Hepatocyte (in vitro differentiated cells): ENCODE measurements at places on chromosomes 4 and X. TPM values are rescaled to one million over a fixed set of nuclear protein-coding genes. Genes with fewer than 3 reads are reported as not detected.

Gene STPG2
- 0.94 and 0.98 TPM in 2 replicates for polyA plus RNA-seq

Gene KLHL15
- polyA plus RNA-seq: 11.2 and 13.2 TPM in 2 replicates

Gene PRDM5
- 3.8 and 4.2 TPM in 2 replicates for polyA plus RNA-seq

Gene NOX1
- 0.99 and 1.9 TPM in 2 replicates for polyA plus RNA-seq

Gene IL3RA
- 0.42 and 1.9 TPM in 2 replicates for polyA plus RNA-seq

Gene SGMS2
- 28.7 and 33.1 TPM in 2 replicates for polyA plus RNA-seq

Gene NEXMIF
- 0.25 and 0.28 TPM in 2 replicates for polyA plus RNA-seq

Gene NAT8L
- polyA plus RNA-seq: 1.5 TPM in 2 replicates

Gene GLRA3
- not detected in 2 replicates for polyA plus RNA-seq

Gene GPR119
- polyA plus RNA-seq: 0.39 and 0.51 TPM in 2 replicates

Gene MAGEA11
- not detected in 2 replicates for polyA plus RNA-seq

Gene MMAA
- 8.0 and 11.1 TPM in 2 replicates for polyA plus RNA-seq

Gene MAEA
- polyA plus RNA-seq: 69.6 and 73.2 TPM in 2 replicates

Gene NPNT
- polyA plus RNA-seq: 231 and 233 TPM in 2 replicates

Gene CCNA2
- polyA plus RNA-seq: 7.4 and 15.1 TPM in 2 replicates

Gene EREG
- polyA plus RNA-seq: 4.5 and 5.7 TPM in 2 replicates

Gene MID1
- 21.3 and 25.9 TPM in 2 replicates for polyA plus RNA-seq

Gene MAGEC3
- polyA plus RNA-seq: 0.40 TPM in 1 of 2 replicates, not detected in the other

Gene SFRP2
- polyA plus RNA-seq: 42.8 and 50.0 TPM in 2 replicates

Gene IBSP
- 0.12 TPM in 1 of 2 replicates, not detected in the other for polyA plus RNA-seq

Gene PNMA6A
- polyA plus RNA-seq: 11.8 and 12.4 TPM in 2 replicates

Gene TMSB15A
- 35.1 and 39.0 TPM in 2 replicates for polyA plus RNA-seq

Gene BRS3
- not detected in 2 replicates for polyA plus RNA-seq

Gene STK26
- 25.2 and 29.3 TPM in 2 replicates for polyA plus RNA-seq

Gene F8A3
- 7.0 and 11.9 TPM in 2 replicates for polyA plus RNA-seq

Gene MAGEA10
- not detected in 2 replicates for polyA plus RNA-seq

Gene NWD2
- polyA plus RNA-seq: not detected in 2 replicates

Gene SPANXN3
- polyA plus RNA-seq: 1.3 and 2.8 TPM in 2 replicates

Gene ZNF718
- 2.3 and 2.5 TPM in 2 replicates for polyA plus RNA-seq

Gene PITX2
- polyA plus RNA-seq: 142 and 147 TPM in 2 replicates

Gene BCORL1
- polyA plus RNA-seq: 8.0 and 9.2 TPM in 2 replicates

Gene MAGEB16
- polyA plus RNA-seq: not detected in 2 replicates

Gene ARHGAP36
- polyA plus RNA-seq: not detected in 2 replicates

Gene DCAF4L1
- polyA plus RNA-seq: not detected in 2 replicates

Gene KDR
- polyA plus RNA-seq: 96.0 and 96.4 TPM in 2 replicates

Gene SHROOM2
- polyA plus RNA-seq: 5.6 and 6.9 TPM in 2 replicates

Gene ENPEP
- 2.4 and 3.7 TPM in 2 replicates for polyA plus RNA-seq

Gene GPR173
- polyA plus RNA-seq: 1.2 TPM in 2 replicates

Gene DNAAF6
- not detected in 2 replicates for polyA plus RNA-seq

Gene CCSER1
- polyA plus RNA-seq: 4.7 and 5.2 TPM in 2 replicates

Gene PCDH18
- polyA plus RNA-seq: 15.1 and 17.2 TPM in 2 replicates

Gene EVC2
- polyA plus RNA-seq: 2.7 and 3.0 TPM in 2 replicates

Gene EFHC2
- 0.51 and 1.3 TPM in 2 replicates for polyA plus RNA-seq

Gene HSFX4
- not detected in 2 replicates for polyA plus RNA-seq

Gene CT83
- polyA plus RNA-seq: not detected in 2 replicates

Gene MPC1L
- polyA plus RNA-seq: not detected in 2 replicates

Gene SNCA
- polyA plus RNA-seq: 14.0 and 18.3 TPM in 2 replicates

Gene CXorf51B
- not detected in 2 replicates for polyA plus RNA-seq

Gene USP26
- not detected in 2 replicates for polyA plus RNA-seq

Gene WAS
- 0.73 and 2.4 TPM in 2 replicates for polyA plus RNA-seq

Gene TBC1D8B
- polyA plus RNA-seq: 6.4 and 9.8 TPM in 2 replicates

Gene GYG2
- 35.8 and 44.3 TPM in 2 replicates for polyA plus RNA-seq

Gene EMCN
- polyA plus RNA-seq: 0.19 and 1.6 TPM in 2 replicates
